ENCODE measurements at places on chromosomes 3 and 15.
A peak's percentile ranks its signal among the peaks of the same experiment; 100 is the strongest.

DNA sequence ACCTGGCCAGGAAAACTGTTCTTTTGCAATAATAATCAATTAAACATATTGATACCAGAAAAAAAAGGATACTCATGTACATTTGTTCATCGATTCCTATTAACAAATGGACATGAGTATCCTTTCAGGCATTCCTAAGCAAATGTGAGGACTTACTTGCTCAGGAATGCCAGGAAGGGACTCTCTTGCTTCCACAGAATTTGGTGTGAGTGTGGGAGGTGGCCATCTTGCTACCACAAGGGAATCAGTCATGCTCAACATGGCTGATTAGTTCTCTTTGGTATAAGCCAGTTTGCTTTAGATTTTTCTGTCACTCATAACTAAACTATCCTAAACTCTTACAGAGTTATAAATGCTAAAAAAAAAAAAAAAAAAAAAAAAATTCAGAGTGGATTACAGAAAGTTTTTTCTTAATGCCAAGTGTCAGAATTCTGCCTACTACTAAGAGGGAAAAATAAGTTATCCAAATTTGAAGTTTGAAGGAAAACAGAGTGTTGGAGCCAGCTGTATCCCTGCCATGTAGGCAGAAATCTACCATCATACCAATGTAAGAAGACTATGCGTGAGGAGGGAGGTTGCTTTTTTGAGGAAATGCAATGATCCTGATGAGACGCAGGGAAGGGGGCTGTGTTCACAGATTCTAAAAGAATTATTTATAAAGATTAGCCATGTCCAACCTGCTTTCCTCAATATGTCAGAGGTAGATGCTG lies 98.7 kb downstream of the PLD1 start:
- DNase-seq, result no peak

DNA sequence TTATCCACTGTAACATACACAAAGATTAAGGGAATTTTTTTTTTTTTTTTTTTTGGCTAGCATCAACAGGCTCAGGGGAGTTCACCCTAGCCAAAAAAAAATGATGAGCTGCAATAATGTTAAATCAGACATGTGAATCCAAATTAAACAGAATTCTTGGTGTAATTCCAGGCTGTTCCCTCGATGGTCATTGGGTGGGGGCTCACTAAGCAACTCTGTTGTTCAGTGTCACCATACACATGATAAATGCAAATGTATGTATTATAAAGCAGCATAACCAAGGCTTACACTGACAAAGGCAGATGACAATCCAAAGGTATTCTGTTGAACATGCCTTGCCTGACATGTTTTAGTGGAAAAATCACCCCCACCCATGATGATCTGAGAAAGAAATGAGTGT lies 29.0 kb downstream of the IL1RAP start:
- DNase-seq, result no peak

DNA sequence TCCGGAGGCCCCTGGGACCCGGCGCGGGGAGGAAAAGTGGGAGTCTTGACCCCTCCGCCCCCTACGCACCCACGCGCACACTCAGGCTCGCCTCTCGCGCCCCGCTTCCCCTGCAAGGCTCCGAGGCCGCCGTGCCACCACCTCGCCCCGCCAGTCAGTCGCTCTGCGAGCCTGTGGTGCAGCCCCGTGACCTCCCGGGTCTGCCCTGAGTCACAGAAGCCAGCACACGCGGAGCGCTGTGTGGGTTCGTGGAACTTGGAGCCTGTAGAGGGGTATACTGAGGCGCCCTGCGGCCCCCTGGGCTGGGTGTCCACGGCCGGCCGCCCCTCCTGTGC lies 380 bp upstream of the ALS2CL start:
- no peak for DNase-seq

DNA sequence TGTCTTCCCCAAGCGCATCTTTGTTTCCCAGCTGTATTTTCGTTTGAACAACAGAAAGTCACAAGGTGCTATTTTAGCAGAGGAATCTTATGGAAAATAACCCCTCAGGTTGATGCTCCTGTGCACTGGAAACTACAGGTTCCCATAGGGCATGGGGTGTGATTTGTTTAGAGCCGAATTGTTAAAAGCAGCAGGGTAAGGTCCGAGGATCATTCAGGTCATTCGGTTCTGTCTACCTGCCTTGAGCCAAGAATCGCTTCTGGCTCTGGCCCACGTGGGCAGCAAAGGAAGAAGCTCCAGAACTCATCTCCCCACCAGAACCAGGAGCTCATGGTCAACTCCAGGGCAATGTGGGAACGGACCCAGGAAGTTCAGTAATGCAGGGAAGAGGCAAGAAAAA lies 116.7 kb upstream of the TPM1 start:
- DNase-seq, result no peak

DNA sequence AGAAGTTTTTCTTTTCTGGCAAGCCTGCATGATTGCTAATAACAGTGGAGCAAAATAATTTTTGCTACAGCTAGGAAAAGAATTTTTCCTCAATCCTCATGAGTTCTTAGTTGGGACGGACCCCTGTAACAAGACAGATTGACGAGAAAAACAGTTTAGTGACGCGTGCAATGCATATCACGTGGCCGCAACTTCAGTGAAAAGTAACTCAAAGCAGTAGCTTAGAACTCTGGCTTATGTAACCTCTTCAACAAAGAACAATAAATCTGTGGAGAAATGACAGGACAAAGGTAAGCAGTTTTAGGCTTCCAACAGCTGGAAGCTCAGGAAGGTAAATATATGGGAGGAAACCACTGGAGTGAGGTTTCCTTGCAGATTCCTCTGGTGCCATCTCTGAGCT lies 19.7 kb downstream of the FAM107A start:
- no peak for DNase-seq

DNA sequence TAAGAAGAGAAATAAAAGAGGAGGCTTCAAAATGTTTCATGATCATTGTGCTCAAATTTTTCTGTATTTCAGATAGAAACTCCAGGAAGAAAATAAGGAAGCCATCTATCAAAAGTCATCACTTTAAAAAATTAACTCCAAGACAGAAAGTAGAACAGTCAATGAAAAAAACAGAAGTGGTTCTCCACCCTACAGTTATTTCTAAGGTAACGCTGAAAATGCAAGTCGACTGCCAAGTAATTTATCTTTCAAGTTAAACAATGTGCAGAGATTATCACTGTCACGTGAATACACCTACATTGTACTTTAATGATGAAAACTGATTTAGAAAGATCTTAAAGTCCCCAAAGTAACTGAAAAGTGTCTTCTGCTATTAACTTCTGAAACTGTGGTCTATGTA lies 78.5 kb upstream of the SNRPA1 start:
- DNase-seq, result no peak

DNA sequence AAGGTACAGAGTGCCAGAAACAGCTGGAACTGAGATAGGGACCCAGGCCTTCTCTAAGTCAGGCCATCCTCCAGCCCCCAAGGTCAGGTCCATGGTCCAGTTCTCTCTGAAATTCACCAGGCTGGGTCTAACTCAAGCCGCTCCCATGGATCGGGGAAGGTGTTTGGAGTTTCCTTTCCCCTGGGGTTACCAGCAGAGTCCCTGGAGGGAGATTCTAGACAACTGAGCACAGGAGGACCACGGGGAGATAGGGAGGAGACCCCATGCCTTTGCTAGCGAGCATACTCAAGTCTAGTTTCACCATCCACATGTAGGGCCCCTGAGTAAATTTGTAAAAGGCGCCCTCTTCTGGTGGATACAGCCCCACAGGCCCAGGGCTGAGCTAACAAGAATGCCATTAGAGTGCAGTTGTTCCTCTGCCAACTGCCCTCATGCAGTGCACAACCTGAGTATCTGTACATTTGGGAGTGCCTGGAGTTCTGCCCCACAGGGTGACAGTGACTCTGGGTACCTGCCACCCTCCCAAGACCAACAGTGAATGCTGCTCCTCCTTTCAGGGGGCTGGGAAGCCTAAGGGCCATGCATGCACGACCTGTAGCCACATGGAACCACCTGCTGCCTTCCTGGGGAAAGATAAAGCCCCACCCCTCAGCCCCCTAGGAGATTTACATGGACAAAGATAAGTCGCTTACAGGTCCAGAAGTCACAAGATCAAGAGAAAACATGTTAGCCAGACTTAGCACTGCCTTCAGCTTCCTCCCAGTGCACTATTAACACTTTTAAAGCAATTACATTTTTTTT lies 89.0 kb downstream of the IQSEC1 start:
- peak; percentile 57 for DNase-seq

GRCh38 chr15:59051873-59052861 lies 52.8 kb upstream of the CCNB2 start:
- DNase-seq, result no peak

DNA sequence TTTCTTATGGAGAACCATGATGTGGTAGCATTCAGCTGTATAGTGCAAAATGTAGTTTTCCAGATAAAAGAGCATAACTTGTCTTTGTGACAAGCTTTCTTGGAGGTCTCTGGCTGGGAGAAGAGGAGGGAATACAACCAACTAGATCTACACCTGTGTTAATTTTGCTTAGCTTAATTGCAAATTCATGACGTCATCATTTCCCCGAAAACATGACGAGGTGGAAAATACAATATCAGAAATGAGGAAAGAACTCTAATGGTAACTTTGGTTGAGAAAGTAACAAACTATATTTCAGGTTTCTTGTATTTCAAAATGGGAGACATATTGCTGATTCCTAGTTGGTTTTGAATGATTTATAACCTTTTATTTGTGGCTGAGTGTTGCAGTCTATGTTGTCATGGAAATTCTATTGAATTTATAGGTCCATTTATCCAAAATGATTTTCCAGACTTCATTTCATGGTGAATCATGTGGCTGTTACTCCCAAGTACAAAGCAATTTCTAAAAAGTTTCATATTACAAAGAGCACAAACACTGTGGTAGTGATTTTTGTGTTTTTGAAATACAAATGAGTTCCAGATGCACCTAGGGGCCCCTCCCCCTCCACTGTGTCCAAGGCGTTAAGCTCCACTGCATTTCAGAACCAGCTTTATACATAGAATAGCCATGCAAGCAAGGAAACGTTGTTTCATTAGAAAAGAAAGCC lies 307.2 kb downstream of the FEZF2 start:
- no peak for DNase-seq

- DNase-seq, result no peak
Measured at GRCh38 chr3:196988241-196989029, 19.8 kb upstream of the PIGZ start.

DNA sequence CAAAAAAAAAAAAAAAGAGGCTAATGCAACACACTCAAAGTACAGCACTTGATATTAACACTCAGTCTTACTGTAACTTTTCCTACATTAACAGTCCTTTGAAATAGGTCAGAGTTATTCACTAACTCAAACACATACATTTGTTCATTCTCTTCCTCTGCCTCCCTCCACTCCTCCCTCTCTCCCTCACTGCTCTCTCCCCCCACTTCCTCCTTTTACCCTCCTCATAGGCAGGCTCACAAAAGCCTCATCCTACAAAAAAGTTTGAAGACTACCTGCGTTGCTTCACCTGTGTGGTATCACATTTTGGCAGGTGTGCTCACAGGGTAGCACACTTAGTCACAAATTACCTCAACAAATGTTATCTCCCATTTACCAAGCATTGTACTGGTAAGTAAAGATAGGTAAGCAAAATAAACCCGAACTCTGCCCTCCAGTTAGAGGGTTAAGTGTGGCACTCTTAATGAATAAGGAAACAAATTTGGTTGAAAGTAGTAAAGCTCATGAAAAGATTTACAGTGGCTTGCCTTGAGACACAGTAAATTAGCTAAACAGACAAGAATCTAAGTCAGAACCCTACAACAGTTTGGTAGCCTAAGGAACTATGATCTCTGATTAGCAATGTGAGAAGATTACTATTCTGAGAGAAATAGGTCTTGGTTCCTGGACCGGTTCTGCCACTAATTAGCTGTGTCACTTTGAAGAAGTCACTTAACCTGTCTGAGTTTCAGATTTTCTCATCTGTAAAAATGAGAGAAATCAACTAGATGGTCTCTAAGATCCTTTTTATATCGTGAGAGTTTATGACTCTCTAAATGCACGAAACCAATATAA lies 151.0 kb upstream of the MLF1 start:
- DNase-seq, result no peak

DNA sequence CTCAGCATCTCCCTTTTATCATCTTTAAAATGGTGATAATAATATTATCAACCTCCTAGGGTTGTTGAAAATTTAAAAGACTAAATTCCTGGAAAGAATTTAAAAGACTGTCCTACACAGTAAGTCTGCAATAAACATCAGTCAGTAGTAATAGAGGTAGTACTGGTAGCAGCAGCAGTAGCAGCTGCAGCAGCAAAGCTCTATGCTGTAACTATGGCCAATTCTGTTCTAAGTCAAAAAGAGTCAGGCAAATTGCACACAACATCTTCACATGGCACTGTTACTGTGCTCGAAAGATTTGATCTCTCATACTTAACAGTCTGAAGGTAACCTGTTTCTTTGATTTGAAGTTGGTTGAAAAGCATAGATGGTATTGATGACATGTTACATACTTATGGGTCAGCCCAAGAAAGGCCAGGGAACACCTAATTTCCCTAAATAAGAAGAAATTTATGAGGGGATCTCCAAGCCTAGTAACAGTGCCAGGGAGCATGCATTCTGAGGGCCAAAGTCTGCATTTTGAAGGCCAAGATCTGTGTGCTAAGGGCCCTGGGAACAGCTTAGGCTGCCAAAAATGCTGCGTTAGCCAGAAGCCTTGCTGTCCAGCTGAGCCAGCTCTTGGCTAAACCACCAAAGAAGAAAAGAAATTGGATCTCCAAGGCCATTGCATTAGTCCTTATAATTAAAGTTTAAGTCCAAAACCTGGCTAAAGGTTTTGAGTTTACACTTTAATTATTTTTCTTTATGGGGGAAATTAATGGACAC lies 68.2 kb downstream of the SIDT1 start:
- DNase-seq, result no peak

- DNase-seq, result no peak
Measured at GRCh38 chr3:52086461-52086860, 30.1 kb upstream of the DUSP7 start.

GRCh38 chr3:5423076-5423475 lies 235.6 kb downstream of the EDEM1 start:
- DNase-seq, result no peak

DNA sequence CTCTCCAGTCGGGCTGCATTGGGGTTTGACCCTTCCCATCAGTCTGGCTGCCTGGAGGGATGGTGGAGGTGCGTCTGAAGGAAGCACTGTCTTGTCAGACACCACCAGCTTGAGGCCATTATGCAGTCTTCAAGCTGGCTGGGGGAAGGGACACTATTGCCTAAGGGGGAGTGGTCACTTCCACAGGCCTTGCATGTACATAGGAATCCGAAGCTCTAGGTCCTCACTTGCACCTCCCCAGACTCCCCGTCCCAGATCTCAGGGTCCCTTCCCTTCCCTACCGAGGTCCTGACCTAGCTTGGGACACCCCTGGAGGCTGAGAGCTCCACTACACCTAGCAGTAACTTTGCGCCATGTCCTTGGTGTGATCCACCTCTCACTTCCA lies 48.6 kb upstream of the KLF13 start:
- DNase-seq, result no peak

- no peak for DNase-seq
Measured at GRCh38 chr15:88401996-88402656, 65.1 kb downstream of the MRPL46 start.

DNA sequence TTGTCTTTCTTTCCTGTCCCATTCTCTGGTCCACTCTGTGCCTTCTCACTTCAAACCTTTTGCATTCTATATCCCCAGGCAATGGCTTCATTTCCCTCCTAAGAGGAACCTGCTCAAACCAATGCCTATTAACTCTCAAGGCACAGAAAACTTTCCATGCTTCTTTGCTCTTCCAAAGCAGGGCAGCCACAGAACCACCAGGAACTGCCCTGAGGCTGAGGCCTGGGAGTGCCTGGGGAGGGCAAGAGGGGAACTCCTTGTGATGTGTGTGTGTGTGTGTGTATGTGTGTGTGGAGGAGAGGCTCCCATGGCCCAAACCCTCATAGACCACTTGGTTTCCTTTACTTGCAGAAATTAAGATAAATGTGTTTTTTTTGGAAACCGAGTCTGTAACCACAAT lies 14.1 kb upstream of the PGPEP1L start:
- DNase-seq, result no peak
